Stimulated activated CD4-positive, alpha-beta T cell treated with anti-CD3 and anti-CD28 coated beads, Interleukin-12 subunit alpha, Interleukin-12 subunit beta, amount 100 ng/mL, for 24 hours (primary cell): ENCODE measurements at places on chromosomes 12 and 14.

- no peak for DNase-seq
These were observed 30.5 kb downstream of the RPH3A start for GRCh38 chr12:112822056-112822455.

GRCh38 chr14:91127401-91127801 is 13.5 kb downstream of the DGLUCY start:
- no peak for DNase-seq

DNA sequence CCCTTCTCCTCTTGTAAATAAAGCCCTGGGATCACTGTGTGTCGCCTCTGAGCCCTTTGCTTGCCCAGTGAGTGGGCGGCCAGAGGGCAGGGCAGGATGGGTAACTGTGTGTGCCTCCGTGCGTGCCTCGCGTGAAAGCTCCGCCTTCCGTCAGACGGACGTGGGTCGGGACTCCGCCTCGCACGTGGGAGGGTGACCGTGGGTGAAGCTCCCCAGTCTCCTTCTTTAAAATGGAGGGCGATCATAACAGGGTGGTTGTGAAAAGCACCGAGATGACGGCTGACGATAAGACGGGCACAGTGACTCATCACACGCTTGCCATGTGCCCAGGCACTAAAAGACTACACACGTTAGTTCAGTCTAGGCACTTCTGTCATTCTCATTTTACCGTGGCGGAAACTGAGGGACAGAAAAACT is 9.2 kb downstream of the PHB2 start:
- peak; percentile 86 for DNase-seq

GRCh38 chr12:4417455-4417854 is 28.2 kb downstream of the FGF6 start:
- DNase-seq = no peak

GRCh38 chr14:32304296-32304695 is 24.8 kb upstream of the AKAP6 start:
- no peak for DNase-seq

- DNase-seq = no peak
These were observed 64.5 kb downstream of the TSPAN9 start for GRCh38 chr12:3141339-3142321.

DNA sequence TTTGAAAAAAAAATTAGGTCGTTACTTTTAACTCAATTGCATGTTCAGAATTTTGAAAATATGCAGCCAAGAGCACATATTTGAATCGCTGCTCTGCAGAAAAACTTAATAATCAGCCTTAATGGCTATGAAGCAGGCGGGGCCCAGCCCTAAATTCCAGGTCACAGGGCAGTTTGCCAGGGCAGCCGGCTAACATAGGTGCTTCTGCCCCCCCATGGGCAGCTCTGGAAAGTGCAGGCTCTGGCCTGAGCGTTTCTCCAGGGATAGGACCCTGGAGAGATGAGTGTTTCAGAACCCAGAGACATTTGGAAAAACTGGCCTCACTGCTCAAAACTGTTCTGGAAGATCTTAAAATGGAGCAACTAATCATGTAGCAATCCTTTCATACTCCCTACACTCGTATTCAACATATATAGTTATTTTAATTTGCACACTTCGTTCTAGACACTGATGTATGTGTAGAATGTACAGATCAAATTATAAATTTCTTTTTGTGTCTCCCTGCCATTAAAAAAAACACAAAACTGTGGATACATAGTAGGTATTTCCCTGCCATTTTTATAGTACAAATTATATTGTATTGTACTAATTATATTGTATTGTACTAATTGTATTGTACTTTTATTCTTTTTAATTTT is 26.0 kb upstream of the PTGR2 start:
- DNase-seq = peak; percentile 62

DNA sequence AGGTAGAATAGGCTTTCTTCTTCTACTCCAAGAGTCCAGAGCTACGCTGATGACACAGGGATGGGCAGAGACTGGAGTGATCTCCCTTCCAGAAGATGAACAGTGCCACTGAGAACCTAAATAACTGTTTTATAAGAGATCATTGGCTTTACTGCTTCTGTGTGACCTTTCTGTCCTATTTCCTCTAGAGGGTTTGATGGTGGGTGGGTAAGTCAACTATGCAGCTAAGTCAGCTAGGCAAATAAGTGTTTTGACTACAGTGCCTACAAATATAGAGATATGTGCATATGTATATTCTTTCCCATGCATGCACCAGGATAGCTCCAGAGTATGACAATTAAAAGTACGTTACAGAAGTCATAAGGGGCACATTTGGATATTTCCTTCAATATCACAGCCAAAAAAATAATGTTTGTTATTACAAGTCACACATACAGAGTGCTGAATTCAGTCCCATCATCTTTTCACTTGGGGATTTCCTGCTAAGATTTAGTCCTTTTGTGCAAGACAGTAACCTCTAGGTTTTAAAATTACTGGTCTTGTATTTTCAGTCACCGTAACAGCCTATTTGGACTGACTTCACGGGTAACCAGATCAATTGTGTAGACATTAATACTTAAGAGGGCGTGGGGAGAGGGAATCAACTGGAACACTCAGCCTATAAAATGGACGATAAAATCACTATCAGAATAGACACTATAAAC is 412.6 kb upstream of the SOX5 start:
- DNase-seq = no peak

DNA sequence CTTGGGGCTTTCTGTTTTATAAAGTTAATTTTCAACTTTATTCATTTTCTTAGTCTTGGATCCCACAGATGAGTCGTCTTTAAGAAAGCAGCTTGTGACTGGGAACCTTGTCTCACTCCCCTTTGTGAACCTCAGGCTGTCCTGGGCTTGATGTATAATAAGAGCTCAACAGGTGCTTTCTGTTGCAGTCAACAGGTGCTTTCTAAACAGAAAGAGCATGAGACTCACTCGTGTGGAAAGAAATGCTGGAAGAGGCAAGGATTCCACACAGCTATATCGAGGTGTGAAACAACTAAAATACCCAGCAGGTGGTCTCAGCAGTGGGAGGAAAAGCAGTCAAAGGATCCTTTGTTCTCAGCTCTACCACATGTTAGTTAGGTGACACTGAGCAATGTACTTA is 398.9 kb downstream of the EGLN3 start:
- no peak for DNase-seq

DNA sequence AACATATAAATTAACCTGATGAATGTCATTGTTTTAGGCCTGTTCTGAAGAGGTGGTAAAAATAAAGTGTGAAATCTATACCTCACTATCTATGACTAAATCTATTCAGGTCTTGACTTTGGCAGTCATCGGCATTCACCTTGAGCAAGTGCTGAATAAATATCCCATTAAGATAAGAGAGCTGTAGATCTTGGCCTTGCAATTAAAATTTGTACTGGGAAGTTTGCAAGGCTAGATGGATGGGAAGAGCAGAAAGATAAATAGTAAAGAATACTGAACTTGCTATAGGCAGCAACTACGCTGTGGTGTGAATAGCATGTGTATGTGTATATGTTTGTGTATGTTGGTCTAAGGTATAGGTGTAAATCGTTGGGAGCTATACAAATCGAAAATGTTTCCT is 325.9 kb upstream of the PRICKLE1 start:
- DNase-seq = no peak

GRCh38 chr14:43640718-43641267 is 866.3 kb downstream of the FSCB start:
- DNase-seq = no peak

DNA sequence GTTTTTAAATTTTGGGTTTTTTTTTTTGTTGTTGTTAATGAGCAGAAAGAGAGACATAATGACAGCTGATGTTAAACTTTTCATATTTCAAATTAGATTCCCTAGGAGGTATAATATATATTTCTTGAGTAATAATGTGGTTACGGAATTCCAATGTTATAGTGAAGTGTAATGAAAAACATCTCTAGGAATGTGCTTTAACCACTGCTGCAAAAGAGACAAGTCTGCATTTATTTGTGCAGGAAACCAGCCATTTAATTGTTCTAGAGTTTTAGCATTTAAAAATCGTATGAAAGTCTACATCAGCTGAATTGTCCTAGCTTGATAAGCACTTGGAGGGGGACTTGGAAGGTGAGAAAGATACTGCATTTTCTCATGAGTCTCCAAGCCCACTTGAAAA is 14.3 kb downstream of the SERPINA10 start:
- no peak for DNase-seq

DNA sequence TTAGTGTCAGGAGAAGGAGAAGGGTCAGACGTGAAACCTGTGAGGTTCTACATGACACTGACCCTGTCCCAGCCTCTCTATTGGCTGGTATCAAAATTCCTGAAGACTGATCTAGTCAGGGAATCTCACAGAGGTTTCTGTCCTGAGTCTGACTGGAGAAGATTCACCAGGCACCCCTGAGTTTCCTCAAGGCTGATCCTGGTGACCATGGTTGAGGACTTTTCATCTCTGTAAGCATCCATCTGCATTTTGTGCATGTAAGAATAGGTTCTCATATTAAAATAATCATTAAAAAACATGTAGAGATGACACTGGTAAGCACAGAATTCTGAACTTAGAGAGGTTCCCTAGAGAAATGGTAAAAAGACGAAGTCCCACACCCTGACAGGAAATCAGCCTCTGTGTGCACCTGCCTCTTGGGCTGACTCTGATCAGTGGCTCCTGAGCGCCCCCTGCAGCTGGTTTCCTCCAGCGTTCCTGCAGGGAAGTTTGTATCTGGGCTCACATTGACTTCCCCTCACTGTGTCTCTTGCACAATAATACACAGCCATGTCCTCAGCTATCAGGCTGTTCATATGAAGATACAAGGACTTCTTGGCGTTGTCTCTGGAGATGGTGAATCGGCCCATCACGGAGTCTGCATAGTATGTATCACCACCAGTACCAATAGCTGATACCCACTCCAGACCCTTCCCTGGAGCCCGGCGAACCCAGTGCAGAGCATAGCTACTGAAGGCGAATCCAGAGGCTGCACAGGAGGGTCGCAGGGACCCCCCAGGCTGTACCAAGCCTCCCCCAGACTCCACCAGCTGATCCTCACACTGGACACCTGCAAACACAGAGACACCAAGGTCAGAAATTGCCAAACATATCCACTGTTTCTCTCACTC is 991.9 kb downstream of the TMEM121 start:
- DNase-seq = peak; percentile 62

DNA sequence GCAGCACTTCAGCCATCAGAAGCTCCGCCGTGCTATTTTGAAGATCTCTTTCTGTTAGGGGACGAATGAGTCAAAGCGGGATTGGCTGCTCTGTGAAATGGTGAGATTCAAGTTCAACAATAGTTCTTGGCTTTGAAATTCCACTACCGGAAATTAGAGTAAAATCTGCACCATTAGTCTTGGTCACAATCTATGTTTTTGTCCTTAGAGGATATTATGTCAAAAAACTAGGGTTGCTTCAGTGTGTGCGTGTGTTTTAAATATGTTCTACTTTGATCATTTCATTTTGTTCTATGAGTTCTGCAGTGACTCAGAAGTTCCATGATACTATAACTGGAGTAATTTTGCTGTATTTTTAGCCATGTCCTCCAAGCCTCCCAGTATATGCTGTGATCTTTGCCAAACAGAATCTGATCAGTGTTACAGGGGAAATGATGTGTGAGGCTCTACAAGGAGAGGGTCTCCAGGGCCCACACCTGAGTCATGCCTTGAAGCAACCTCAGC is 22.6 kb downstream of the GPHB5 start:
- DNase-seq = no peak

DNA sequence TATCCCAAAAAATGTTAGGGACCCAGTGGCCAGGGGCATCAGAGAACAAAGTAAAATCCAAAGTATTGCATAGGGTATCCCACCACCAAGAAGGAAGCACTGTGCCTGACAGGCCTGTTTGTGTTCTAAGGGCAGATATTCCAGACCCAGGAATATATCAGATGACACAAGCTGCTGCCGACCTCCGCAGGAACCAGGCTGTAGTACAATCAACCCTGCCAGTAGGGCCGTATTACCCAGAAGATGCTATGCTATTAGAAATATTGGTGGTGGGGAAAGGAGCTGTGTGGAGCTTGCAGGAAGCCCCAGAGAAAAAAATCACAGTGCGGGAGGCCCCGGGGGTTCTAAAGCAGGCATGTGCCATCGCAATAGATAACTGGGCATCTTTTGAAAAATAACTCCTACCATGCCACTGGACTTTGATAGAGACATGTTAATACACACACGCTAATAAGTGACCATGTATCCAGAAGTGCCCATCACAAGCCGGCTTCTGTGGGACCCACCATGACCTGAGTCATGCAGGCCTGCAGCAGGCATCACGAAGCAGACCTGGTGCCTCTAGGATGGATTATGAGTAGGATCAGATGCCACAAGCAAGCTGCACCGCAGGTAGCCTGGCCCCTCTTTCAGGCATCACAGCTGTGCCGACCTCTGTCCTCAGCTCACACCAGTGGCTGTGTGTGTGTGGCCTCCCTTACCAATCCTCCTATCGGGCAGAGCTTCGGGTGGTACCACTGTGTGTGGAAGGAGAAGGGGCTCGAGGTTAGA is 242.7 kb downstream of the BCL11B start:
- no peak for DNase-seq
